ENCODE measurements at places on chromosomes 6 and 20. TPM values are rescaled to one million over a fixed set of nuclear protein-coding genes. Genes with fewer than 3 reads are reported as not detected.

Gene TINAG
- total RNA-seq = not detected

DNA sequence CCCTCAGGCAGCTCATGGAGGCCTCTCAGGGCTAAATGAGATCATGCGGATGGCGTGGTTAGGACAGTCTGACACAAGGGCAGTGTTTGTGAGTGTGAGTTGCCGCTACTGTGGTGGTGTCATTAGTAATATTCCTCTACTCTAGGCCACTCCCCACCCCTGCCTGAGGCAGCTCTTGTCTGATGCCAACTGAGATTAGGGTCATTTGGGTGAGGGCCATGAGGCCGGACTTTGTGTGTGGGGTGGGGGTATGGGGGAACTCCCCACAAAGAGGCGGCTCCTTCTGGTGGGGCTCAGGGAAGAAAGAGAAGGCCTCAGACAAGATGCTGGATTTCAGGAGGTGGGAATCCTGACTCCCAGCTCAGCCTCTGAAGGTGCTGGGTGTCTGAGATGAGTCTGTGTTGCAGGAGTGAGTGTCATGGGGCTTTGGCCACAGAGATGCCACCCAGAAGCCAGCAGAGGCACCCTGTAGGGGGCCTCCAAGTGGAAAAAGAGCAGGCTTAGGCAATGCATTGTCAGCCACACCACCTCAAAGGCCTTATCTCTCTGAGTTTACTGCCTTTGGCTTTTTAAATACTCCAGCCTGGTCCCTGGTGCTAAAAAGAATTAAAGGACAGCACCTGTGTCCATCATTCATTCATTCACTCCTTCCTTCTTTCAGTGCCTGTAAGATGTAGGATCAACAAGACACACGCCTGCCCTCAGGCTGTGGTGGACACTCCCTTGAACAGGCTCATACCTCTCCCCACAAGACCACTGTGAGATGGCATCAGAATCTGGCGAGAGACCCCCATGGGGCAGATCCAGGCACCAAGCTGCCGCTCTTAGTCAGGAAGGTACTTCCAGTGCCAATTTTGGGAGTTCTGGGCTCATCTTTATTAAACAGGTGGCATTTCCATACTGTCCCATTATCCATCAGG is 175.2 kb downstream of the MRPL14 start:
- no peak overlapping the region for H3K27ac ChIP-seq
- no peak for DNase-seq
- no peaks in the 10 kb centered on the region for H3K36me3 ChIP-seq
- H3K4me3 ChIP-seq = no peak overlapping the region

Gene AURKA
- total RNA-seq = not detected

Gene CST8
- total RNA-seq = not detected

DNA sequence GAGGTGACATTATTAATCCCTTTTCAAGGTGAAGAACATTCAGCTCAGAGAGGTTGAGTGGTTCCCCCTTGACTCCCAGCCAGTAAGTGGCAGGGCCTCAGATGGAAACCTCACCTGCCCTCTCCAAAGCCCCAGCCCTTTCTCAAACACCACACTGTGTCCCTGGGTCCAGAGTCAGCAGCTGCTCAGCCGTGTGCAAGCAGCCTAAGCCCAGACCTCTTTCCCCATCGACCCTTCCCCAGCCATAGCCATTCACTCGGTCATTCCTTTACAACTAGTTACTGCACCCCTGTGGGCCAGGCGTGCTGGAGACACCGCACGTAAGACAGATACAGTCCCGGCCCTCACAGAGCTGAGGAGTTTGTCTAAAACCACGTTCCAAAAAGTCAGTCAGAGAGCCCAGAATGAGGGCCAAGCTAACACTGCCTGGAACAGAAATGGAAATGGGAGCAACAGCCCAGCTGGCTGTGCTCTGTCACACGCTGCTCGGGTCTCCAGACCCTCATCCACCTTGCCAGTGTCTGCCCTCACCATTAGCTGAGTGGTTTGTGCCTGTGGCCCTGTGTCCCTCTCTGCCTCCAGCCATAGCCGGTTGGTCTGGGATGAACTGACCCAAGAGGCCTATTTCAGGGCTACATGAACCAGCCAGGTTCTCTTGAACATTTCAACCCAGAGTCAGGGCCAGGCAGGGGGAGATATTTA is 29.6 kb downstream of the ZC3H12D start:
- DNase-seq = no peak
- peaks cover 17% of the 10 kb centered on the region for H3K4me1 ChIP-seq
- no peak overlapping the region for H3K4me3 ChIP-seq

- H3K4me1 ChIP-seq = peaks cover 24% of the 10 kb centered on the region
- H3K27ac ChIP-seq = no peak overlapping the region
- DNase-seq = no peak
- H3K4me3 ChIP-seq = no peak overlapping the region
Measured at GRCh38 chr6:12369781-12370262, 79.7 kb downstream of the EDN1 start.
